ENCODE measurements at places on chromosomes 7 and 10.
A peak's percentile ranks its signal among the peaks of the same experiment; 100 is the strongest.

DNA sequence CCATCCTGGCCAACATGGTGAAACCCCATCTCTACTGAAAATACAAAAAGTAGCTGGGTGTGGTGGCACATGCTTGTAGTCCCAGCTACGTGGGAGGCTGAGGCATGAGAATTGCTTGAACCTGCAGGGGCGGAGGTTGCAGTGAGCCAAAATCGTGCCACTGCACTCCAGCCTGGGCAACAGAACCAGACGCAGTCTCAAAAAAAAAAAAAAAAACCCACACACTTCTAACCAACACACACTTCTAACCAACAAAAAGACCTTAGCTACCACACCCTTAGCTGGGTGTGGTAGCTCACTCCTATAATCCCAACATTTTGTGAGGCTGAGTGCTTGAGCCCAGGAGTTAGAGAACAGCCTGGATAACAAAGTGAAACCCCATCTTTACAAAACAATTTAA lies 33.9 kb upstream of the SPOCK2 start:
- no peak for DNase-seq

GRCh38 chr7:73742753-73743641 lies 4.4 kb upstream of the ABHD11 start:
- DNase-seq = no peak

DNA sequence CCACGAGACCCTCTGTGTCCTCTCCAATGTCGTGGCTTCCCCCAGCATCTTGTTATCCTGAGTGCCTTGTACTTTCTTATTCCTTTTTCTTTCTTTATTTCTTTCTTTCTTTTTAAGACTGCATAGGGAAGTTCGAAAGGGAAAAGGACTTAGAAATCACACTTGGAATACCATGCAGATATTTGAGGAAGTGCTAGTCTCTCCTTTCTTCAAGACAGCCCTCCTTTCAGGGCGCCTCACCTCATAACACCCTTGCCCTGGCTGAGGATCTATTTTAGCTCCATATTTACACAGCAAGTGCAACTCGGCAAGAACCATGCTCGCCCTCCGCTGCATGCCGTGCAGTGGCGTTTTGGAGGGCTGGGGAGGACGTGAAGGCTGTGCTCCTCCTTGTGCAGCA lies 232.3 kb upstream of the GLI3 start:
- no peak for DNase-seq

DNA sequence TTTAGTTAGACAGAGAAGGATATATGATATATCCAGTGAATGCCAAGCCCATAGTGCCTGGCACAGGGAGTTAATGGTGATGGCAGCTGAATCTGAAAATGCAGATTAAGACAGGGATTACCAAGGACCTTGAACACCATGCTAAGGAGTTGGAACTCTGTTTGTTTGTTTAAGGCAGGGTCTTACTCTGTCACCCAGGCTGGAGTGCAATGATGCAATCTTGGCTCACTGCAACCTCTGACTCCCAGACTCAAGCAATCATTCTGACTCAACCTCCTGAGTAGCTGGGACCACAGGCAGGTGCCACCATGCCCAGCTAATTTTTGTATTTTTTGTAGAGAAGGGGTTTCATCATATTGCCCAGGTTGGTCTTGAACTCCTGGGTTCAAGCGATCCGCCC lies 1.6 kb downstream of the AKR1D1 start:
- DNase-seq = peak; percentile 1

DNA sequence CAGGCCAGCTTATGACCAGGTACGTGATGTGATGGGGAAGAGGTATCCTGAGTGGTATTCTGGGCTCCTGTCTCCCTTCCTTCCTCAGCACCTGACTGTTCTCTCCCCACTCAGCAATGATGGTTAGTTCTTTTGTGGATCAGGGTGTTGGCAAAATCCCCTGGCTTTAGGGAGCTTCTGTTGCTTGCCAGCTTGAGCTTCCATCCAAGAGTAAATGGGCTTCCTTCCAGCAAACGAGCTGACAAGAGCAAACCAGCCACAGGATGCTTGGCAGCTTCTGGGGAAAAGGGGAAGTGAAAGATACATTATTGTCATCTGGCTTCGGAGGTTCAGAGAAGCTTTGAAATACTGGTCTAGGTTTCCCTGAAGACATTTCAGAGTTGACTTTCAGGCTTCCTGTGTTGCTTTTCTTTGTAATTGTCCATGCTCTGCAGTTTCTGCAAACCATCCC lies 5.2 kb downstream of the DUSP5 start:
- peak; percentile 75 for DNase-seq

- no peak for DNase-seq
Observed at GRCh38 chr10:37952043-37952755, 24.2 kb downstream of the ZNF25 start.

- DNase-seq = no peak
Observed at GRCh38 chr7:5214641-5215040, 24.6 kb downstream of the WIPI2 start.

DNA sequence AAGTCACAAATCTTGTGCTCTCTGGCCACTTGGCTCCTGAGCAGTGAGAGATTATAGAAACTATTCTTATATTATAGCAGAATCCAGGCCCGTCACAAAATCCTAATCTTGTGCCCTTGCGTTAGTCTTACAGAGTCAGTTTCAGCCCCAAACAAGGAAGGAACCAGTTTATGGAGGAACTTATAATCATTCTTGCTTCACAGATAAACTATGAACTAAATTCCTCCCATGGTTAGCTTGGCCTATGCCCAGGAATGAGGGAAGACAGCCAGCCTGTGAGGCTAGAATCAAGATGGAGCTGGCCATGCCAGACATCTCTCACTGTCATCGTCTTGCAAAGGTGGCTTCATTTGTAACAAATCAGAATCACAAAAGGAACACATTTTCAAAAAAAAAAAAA lies 199.7 kb upstream of the PITRM1 start:
- no peak for DNase-seq

DNA sequence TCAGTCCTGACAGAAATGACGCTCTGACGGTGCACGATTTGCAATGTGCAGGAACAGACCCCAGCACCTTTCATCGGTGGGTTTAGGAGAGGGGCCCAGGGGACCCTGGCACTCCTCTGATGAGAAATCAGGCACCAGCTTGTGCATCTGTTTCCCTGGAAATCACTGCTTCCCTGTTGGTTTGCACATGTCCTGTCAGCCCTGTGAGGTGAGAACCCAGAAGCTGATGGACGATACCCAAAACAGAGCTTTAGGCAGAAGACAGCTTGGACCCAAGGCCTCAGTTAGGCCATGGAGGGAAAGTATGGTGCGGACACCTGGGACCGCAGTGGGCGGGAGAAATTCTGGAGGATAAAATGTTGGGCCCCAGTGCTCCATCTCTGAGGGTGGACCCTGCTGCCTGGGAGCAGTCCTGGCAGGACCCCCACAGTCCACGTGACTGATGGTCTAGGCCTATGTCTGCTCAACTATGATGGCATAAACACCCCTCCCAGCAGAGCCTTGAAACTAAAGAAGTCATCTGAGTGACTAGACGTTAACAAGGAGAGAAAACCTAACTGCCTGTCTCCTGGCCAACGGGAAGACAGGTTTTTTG lies 242.8 kb downstream of the PTPRN2 start:
- DNase-seq = no peak

DNA sequence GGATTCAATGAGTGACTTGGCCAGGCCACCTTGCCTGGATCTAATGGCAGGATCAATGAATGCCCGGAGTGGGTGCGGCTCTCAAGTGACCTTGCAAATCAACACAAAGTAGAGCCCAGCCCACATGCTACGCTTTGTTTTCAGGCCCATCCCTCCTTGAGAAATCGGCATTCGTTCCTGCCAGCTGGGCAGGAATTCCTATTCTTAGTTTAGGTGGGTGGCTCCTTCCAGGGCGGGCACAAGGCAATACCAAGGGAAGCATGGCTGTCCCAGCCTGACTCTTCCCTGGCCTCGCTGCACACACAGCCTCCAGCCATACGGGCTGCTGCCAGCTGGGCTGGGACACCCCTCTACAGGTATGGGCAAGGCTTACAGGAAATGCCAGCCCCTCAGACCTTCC lies 119.3 kb downstream of the SH3PXD2A start:
- no peak for DNase-seq

DNA sequence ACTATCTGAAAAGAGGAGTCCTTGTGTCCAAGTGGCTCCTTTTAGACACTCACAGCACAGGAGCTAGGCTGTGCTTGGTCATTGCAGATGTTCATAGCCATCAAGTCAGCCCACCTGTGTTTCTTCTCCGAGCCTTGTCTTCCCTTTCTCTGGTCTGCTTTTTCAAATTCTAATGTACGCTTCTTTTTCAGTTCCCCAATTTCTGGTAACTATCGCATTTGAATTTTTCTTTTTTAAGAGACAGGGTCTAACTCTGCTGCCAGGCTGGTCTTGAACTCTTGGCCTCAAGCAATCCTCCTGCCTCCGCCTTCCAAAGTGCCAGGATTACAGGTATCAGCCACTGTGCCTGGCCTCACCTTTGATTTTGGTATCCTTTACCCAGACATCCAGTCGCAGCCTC lies 18.9 kb downstream of the APBB1IP start:
- DNase-seq = no peak

GRCh38 chr7:151626422-151627115 lies 106.9 kb upstream of the RHEB start:
- peak; percentile 16 for DNase-seq

DNA sequence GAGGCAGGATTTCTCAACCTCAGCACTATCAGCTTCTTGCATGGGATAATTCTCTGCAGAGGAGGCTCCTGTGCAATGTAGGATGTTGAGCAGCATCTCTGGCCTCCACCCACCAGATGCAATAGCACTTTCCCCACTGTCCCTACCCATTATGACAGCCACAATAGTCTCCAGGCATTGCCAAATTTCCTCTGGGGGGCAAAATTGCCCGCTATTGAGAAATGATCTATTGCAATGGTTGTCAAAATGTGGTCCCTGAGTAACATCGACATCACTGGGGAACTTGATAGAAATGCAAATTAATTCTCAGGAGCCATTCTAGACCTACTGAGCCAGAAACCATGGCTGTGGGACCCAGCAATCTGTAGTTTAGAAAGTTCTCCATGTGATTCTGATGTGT lies 7.0 kb downstream of the KCNK18 start:
- no peak for DNase-seq

- no peak for DNase-seq
Observed at GRCh38 chr10:112817981-112818777, 131.9 kb upstream of the TCF7L2 start.

DNA sequence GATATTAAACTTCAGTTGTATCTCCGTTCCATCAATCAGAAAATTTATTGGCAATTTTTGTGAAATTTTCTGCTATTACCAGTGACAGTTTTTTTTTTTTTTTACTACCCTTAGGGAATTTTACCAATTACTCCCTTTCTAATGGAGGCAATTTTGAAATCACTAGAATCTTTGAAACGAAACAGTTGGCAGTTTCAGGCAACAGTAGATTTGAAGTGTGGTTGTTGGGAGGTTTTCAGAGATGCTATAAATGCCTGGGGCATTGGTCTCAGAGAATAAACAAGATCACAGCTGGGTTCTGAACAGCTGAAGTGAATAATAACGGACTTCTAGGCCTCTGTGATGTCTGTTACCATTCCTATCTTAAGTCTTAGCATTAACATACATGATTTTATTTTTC lies 535.9 kb upstream of the POT1 start:
- DNase-seq = no peak

DNA sequence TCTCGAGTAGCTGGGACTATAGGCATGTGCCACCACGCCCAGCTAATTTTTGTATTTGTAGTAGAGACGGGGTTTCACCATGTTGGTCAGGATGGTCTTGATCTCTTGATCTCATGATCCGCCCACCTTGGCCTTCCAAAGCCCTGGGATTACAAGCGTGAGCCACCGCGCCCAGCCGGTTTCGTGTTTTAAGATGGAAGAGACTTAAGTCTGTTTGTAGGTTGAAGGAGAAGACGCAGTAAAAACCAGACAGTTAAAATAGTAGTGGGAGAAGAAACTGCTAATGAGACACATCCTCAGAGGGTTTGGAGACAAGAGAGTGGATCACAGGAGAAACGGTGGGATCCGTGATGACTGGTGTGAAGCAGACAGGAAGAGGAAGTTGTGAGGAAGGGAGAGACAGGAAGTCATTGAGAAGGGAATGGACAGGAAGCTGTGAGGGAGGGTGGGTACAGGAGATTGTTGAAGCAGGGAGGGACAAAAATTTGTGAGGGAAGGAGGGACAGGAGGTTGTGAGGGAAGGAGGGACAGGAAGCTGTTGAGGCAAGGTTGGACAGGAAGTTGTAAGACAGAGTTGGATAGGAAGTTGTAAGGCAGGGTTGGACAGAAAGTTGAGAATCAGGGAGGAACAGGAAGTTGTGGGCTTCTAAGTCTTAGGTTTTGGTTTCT lies 115.5 kb downstream of the WDFY4 start:
- DNase-seq = peak; percentile 51

DNA sequence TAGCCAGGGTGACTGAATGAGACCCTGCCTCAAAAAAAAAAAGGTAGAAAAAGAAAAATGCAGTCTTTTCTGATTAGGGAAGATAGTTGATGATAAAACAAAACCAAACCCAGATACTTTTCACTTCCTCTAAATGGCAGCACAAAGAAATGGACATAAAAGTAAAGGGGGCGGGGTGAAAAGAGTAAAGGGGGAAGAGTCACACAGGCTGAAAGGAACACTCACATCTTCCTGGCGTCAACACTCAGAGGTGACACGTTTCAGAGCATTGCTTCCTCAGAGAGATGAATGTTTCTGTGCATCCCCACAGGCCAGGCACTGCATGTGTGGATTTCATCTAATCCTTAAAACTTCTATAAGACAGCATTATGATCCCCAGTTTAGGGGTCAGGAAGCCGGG lies 81.2 kb downstream of the HIPK2 start:
- DNase-seq = no peak

DNA sequence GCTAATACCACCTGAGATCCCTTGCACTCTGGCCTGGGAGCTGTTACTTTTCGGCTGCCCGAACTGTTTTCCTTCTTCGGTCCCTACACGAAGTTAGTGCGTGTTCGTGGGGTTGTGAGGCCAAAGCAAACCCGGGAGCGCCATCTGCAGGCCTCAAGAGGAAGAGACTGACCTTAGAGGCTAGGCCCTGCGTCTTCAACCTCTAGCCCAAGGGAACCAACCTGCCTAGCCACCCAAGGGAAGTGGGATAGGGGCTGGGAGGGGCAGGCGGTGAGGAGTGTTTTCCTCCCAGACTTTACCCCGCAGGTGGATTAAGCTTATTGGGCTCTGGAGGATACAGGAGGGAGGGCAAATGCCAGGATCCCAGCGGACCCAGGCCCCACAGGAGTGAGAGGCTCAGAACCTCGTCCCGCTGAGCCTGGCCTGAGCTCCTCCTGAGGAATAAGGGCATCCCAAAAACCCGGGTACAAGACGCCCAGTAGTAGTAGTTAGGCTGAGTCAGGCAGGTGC lies 1.7 kb upstream of the PAX2 start:
- DNase-seq = peak; percentile 63

GRCh38 chr7:2270495-2270894 lies 28.5 kb downstream of the NUDT1 start:
- DNase-seq = no peak

DNA sequence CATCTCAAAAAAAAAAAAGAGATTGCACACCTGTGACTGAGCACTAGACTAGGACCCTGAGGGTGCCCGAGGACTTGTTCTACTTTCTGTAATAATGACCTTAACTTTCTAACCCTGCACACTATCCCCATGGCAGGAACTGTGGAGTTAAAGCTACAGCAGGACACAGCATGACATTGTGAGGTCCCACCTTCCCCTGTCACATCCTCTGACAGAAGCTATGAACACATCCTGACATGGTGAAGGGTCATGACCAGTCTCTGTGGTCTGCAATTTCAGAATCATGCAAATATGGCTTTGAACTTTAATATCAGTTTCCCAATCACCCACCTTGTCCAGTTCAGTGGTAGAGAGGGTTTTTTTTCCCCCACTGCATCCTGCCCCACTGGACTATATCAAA lies 18.5 kb upstream of the SAR1A start:
- no peak for DNase-seq
